ENCODE measurements at places on chromosomes 6 and 20. TPM values are rescaled to one million over a fixed set of nuclear protein-coding genes. Genes with fewer than 3 reads are reported as not detected.

- no peak overlapping the region for H3K4me3 ChIP-seq
- no peaks in the 10 kb centered on the region for H3K36me3 ChIP-seq
- H3K4me1 ChIP-seq, result peaks cover 14% of the 10 kb centered on the region
- H3K27ac ChIP-seq, result no peak overlapping the region
- no peaks in the 10 kb centered on the region for H3K27me3 ChIP-seq
- DNase-seq, result no peak
These were observed 178.4 kb upstream of the SUPT3H start for GRCh38 chr6:45555981-45556771.

- H3K4me3 ChIP-seq, result no peak overlapping the region
- H3K27me3 ChIP-seq, result no peaks in the 10 kb centered on the region
- H3K27ac ChIP-seq, result no peak overlapping the region
- peaks cover 23% of the 10 kb centered on the region for H3K36me3 ChIP-seq
- no peak for DNase-seq
These were observed 35.1 kb downstream of the SYNJ2 start for GRCh38 chr6:158016571-158017383.

DNA sequence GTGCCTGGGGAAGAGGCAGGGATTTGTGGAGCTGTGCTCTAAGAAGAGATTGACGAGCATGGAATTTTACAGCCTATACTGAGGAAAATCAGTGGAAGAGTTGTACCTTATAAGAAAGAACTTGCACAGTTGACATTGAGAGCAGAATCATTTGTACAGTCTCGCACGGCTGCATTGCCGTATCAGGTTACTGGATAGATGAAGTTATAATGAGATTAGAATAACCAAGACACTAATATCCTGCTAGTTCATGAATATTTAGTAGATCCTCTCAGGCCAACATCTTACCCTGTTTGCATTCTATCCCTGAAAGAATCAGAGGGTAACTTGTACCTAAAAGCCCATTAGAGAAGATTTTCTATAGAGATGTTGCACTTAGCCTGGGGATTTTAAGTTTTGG is 447.1 kb downstream of the PREX1 start:
- no peaks in the 10 kb centered on the region for H3K4me1 ChIP-seq
- peaks cover 3% of the 10 kb centered on the region for H3K27me3 ChIP-seq
- H3K27ac ChIP-seq, result no peak overlapping the region
- no peak overlapping the region for H3K4me3 ChIP-seq

GRCh38 chr6:82182756-82183155 is 64.8 kb downstream of the IBTK start:
- H3K36me3 ChIP-seq, result peaks cover 32% of the 10 kb centered on the region
- DNase-seq, result no peak
- H3K27me3 ChIP-seq, result no peaks in the 10 kb centered on the region
- H3K4me3 ChIP-seq, result no peak overlapping the region
- H3K4me1 ChIP-seq, result peaks cover 4% of the 10 kb centered on the region
- no peak overlapping the region for H3K27ac ChIP-seq

GRCh38 chr6:163313566-163313965 is 101.0 kb upstream of the QKI start:
- H3K4me1 ChIP-seq, result peaks cover 2% of the 10 kb centered on the region
- H3K27me3 ChIP-seq, result peaks cover 8% of the 10 kb centered on the region
- DNase-seq, result no peak
- no peak overlapping the region for H3K27ac ChIP-seq

The PCSK2 gene
- not detected for total RNA-seq

DNA sequence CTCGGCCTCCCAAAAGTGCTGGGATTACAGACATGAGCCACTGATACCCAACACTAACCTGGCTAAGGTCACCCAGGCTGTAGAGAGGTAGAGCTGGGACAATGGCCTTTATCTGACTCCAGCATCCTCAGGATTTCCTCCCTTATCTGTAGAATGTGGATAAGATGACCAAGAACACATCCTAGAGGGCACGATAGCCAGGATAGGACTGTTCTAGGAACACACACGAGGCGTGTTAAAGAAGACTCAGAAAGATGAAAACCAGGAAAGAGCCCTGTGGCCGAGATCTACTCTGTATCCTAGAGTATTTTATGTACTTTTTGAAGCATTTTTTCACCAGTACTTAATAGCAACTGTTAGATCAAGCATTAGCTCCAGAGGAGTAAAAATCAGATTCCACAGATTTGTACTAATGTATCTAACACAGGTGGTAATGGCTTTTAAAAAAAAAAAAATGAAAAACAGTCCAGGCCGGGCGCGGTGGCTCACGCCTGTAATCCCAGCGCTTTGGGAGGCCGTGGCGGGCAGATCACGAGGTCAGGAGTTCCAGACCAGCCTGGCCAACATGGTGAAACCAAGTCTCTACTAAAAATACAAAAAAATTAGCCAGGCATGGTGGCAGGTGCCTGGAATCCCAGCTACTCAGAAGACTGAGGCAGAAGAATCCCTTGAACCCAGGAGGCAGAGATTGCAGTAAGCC is 17.3 kb downstream of the PPP1R10 start:
- DNase-seq, result no peak
- H3K4me3 ChIP-seq, result no peak overlapping the region
- H3K27me3 ChIP-seq, result no peaks in the 10 kb centered on the region

- H3K27ac ChIP-seq, result no peak overlapping the region
- no peak overlapping the region for H3K4me3 ChIP-seq
- H3K36me3 ChIP-seq, result no peaks in the 10 kb centered on the region
These were observed 29.8 kb downstream of the RHAG start for GRCh38 chr6:49606721-49607390.

DNA sequence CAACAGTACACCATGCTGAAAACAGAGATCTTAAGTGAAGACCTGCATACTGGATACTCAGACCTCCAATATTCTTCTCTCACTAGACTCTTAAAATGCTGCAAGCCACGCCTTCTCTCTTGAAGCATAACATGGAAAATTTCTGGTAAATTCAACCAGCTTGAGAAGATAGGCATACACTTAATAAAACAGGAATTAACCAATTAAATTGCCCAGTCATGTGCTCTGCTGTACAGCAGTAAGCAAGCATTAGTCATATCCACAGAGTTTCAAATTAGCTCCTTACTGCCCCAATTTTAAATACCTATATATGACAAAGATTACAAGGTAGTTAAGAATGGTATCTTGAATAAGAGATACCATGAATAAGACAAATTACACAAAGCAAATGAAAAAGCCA is 53.8 kb downstream of the C6orf58 start:
- H3K27me3 ChIP-seq, result no peaks in the 10 kb centered on the region
- DNase-seq, result no peak
- no peak overlapping the region for H3K4me3 ChIP-seq
- no peak overlapping the region for H3K27ac ChIP-seq
- no peaks in the 10 kb centered on the region for H3K4me1 ChIP-seq

- no peak overlapping the region for H3K27ac ChIP-seq
- H3K36me3 ChIP-seq, result no peaks in the 10 kb centered on the region
- H3K27me3 ChIP-seq, result peaks cover 66% of the 10 kb centered on the region
- peaks cover 14% of the 10 kb centered on the region for H3K4me1 ChIP-seq
- H3K4me3 ChIP-seq, result peak overlapping the region; percentile 52
- DNase-seq, result peak; percentile 31
These were observed 42.2 kb upstream of the FOXP4 start for GRCh38 chr6:41503827-41504465.

The POPDC3 gene
- total RNA-seq, result not detected

The ADISSP gene
- 63.8 TPM for total RNA-seq

DNA sequence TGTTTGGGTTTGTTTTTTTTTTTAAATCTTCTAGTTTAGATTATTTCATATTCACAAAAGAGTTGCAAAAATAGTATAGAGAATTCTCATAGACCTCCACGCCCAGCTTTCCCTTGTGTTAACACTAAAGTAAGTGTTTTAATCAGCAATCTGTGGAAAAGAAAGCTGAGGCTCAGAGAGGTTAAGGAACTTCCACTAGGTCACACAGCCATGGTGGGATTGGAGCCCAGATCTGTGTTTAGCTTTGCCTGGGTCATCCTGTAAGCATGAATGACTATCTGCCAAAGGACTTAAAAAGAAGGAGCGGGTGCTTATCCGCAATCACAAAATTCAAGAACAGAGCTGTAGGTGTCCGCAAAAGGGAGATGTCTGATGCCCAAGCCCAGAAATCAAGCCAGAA is 60.5 kb downstream of the EDN3 start:
- no peak overlapping the region for H3K4me3 ChIP-seq
- no peaks in the 10 kb centered on the region for H3K36me3 ChIP-seq
- H3K27ac ChIP-seq, result no peak overlapping the region
- DNase-seq, result no peak

The SLC52A3 gene
- total RNA-seq, result 0.25 TPM

The PRICKLE4 gene
- not detected for total RNA-seq

GRCh38 chr6:53530346-53530745 is 14.6 kb downstream of the GCLC start:
- H3K27ac ChIP-seq, result no peak overlapping the region
- no peak for DNase-seq
- H3K36me3 ChIP-seq, result peaks cover 7% of the 10 kb centered on the region
- H3K27me3 ChIP-seq, result no peaks in the 10 kb centered on the region

DNA sequence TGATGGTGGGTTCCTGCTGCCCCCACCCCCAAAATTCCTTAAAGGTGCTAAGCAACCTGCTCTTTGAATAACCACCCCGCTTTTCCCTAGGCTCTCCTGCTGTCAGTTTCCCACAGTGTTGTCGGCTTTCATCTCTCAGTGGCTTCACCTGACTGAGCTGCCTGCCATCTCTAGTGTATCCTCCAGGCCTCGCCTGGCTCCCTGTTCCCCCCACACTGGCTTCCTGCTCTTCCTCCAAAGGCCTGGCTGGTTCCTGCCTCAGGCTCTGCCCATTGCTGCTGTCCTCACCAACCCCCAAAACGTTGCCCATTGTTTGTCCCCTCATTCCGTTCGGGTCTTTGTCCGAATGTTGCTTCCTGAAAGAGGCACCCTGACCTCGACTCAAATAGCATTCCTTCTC is 93.8 kb upstream of the POPDC3 start:
- no peak for DNase-seq
- H3K27me3 ChIP-seq, result no peaks in the 10 kb centered on the region
- H3K36me3 ChIP-seq, result peaks cover 27% of the 10 kb centered on the region

DNA sequence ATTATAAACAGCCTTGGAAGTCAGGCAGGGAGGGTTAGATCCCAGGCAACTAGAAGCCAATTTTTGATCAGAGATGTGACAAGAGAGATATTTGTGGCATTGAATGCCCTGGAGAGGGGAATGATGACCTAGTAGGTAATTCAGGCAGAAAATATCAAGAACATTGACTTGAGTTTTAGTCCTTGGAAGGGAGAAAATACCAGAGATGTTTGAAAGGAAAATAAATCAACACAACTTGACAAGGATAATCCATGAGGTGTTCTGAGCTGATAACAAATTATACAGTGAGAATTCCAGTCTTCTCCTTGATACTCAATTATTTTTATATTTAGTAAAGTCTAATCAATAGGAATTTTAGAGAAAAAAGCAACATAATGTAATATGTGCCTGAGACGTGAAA is 10.6 kb upstream of the MARCKS start:
- DNase-seq, result no peak
- peaks cover 29% of the 10 kb centered on the region for H3K27me3 ChIP-seq
- H3K36me3 ChIP-seq, result no peaks in the 10 kb centered on the region
- no peak overlapping the region for H3K4me3 ChIP-seq
- H3K4me1 ChIP-seq, result no peaks in the 10 kb centered on the region
- peak overlapping the region; percentile 6 for H3K27ac ChIP-seq

DNA sequence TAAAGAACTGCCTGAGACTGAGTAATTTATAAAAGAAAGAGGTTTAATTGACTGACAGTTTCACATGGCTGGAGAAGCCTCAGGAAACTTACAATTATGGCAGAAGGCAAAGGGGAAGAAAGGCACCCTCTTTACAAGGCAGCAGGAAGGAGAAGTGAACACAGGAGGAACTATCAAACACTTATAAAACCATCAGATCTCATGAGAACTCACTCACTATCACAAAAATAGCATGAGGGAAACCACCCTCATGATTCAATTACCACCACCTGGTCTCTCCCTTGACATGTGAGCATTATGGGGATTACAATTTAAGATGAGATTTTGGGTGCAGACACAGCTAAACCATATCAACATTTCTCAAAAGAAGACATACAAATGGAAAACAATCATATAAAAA is 266.3 kb downstream of the EPM2A start:
- no peak overlapping the region for H3K27ac ChIP-seq
- no peaks in the 10 kb centered on the region for H3K36me3 ChIP-seq
- H3K27me3 ChIP-seq, result no peaks in the 10 kb centered on the region
- no peaks in the 10 kb centered on the region for H3K4me1 ChIP-seq

GRCh38 chr6:90483116-90483839 is 103.6 kb downstream of the MAP3K7 start:
- H3K36me3 ChIP-seq, result peaks cover 6% of the 10 kb centered on the region
- no peak for DNase-seq
- no peaks in the 10 kb centered on the region for H3K27me3 ChIP-seq
- H3K4me3 ChIP-seq, result no peak overlapping the region

- peak overlapping the region; percentile 67 for H3K27ac ChIP-seq
- no peaks in the 10 kb centered on the region for H3K27me3 ChIP-seq
- no peak for DNase-seq
- peaks cover 28% of the 10 kb centered on the region for H3K4me1 ChIP-seq
These were observed 9.1 kb downstream of the CNPY3 start for GRCh38 chr6:42938428-42938796.

- H3K4me3 ChIP-seq, result no peak overlapping the region
- no peaks in the 10 kb centered on the region for H3K27me3 ChIP-seq
- no peaks in the 10 kb centered on the region for H3K4me1 ChIP-seq
- H3K27ac ChIP-seq, result no peak overlapping the region
- DNase-seq, result no peak
- no peaks in the 10 kb centered on the region for H3K36me3 ChIP-seq
These were observed 4.5 kb upstream of the SPDEF start for GRCh38 chr6:34560366-34561226.

The BPI gene
- not detected for total RNA-seq

GRCh38 chr6:91447081-91447480 is 860.2 kb upstream of the MAP3K7 start:
- H3K36me3 ChIP-seq, result no peaks in the 10 kb centered on the region
- no peak overlapping the region for H3K27ac ChIP-seq
- no peak overlapping the region for H3K4me3 ChIP-seq
- H3K4me1 ChIP-seq, result no peaks in the 10 kb centered on the region
- no peak for DNase-seq
- no peaks in the 10 kb centered on the region for H3K27me3 ChIP-seq

The NOX3 gene
- not detected for total RNA-seq

DNA sequence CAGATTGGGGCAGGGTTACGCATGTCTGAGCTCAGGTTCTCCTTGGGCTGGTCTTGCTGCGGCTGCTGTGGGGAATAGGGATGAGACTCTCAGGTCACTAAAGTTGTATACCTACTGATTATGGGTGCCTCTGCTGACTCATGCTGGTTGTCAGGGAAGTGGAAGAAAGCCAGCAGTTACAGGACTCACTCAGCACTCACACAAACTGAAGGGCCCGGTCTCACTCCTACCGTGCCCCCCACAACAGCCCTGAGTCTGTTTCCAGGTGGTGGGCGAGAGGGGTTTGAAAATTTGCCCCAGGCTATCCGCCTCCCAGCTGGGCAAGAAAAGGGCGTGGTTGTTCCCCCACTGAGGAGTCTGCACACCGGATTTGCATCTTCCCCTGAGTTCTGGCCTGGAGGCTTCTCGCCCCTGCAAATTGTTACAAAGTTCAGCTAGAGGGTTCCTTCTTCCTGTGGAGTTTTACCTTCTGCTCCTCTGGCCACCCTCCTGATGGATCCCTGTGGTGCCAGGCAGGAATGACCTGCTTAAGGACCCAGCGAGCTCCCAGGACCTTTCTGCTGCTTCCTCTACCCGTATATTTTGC is 659.2 kb downstream of the HDGFL1 start:
- no peaks in the 10 kb centered on the region for H3K4me1 ChIP-seq
- no peak overlapping the region for H3K4me3 ChIP-seq

The BTNL2 gene
- total RNA-seq, result not detected
